ENCODE measurements at places on chromosomes 16 and 17.
A peak's percentile ranks its signal among the peaks of the same experiment; 100 is the strongest.

GRCh38 chr16:75099738-75100602, 16.6 kb downstream of the LDHD start:
- no peak for DNase-seq

- DNase-seq: peak; percentile 96
Measured at GRCh38 chr16:56964243-56965148, 2.7 kb downstream of the CETP start.

DNA sequence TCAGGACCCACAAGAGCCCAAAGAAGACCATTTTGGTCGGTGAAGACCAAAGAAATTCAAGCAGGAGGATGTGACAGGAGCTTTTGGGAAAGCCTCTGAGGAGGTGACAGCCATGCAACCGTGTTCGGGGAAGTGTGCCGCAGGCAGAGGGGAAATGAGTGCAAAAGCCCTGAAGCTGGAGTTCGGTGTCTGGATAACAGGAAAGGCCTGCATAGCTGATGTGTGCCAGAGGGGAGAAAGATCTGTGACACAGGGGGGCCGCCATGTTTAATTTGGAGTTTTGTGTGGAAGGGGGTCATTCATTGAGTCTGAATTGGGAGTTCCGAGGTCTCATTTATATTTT, 870 bp upstream of the ZC3H7A start:
- DNase-seq: peak; percentile 52

GRCh38 chr16:54616610-54617009, 314.1 kb upstream of the IRX5 start:
- DNase-seq: no peak

DNA sequence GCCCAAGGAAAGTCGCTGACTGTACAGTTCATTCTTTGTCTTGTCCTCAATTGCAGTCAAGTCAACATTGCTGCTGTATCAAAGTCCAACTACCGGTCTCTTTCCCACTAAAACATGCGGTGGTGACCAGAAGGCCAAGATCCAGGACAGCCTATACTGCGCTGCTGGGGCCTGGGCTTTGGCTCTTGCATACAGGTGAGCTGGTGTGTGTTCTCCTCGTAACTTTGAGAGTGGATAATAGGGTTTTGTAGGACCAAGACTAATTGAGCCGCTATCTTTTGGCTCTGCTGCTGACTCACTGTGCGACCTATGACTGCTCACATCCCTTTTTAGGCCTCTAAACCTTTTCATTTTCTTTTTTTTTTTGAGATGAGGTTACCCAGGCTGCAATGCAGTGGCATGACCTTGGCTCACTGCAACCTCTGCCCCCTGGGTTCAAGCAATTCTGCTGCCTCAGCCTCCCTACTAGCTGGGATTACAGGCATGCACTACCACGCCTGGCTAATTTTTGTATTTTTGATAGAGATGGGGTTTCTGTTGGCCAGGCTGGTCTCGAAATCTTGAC, 38.7 kb downstream of the PHKB start:
- DNase-seq: no peak

Measured in ecto neural progenitor cell (in vitro differentiated cells).